ENCODE measurements at places on chromosomes 11 and 22.

DNA sequence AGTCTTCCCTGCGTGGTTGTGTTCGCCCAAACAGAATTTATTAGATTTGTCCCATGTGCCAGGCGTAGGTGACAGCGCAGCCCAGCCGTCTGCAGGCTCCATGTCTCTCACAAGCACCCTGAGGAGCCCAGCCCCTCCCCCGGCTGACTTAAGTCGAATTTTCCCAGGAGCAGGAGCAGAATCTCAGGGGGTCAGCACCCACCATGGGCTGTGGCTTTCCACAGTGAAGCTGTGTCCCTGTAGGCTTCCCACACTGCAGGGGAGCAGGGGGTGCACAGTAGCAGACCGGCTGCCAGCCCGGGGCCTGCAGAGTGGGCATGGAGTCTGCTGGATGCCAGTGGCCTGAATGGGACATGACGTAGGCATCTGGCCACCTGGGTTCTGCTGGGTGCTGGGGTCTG, 16.0 kb downstream of the PARVG start:
- DNase-seq: no peak

DNA sequence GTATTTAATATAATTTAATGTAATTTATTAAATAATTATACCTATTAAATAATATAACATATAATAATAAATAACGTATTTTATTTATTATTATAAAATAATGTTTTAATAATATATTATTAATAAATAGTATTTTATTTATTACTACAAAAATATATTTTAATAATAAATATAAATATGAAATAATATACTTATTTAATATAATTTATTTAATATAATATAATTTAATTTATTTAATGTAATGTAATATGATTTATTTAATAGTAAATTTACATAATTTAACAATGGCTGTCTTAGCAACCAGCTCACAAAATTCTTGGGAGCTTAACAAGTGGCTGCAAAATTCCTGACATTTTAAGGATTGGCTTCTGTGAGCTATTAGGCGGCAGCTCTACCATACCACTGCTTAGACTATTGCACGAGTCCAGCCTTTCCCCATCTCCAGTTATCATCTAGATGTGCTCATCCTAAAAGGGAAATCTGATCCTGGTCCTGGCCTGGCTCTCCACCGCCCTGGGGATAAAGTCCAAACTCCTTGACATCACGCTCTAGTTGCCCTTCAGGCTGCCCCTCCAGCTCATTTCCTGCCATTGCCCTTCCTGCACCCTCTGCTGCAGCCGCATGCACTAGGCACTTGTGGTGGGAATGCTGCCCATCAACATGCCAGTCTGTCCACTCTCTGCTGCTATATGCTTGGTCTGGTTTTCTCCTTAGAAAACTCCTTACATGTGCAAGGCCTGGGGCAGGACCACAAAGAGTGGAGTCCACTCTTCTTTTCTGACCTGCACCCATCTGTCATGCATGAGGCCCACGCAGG, 9.8 kb downstream of the MMP20 start:
- no peak for DNase-seq

DNA sequence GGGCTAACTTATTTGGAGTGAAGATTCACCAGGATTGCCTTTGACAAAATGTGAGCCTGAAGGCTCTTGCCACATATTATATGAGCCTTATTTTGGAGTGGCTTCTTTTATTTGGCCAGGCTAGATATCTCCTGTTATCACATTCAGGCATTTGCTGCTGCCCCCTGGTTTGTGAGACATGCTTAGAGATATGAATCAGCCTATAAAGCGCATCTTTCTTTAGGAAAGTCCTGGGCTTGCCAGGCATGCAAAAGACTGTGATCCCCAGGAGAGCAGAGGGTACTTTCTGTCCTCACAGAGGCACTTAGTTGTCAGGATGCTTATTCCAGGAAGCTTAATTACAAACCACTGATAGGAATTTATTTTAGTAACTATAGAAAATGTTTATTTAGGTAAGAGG, 333.3 kb downstream of the FAT3 start:
- no peak for DNase-seq

DNA sequence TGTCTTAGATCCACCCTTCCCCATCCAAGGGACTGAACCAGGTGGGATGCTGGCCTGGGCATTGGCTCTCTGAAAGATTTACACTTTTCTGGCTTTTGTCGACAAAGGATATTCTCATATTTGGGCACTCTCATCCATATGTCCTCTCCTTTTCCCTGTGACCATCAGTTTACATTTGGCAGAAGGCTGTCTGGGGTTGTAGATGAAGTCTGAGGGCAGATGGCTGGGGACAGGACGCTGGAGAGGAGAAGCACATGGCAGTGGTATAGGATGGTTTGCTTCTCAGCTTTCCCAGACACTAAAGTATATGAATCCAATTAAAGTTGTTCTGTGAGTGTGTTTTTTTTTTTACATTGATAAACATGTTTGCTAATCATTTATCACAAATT, 757.5 kb downstream of the NTM start:
- no peak for DNase-seq

- peak; percentile 92 for DNase-seq
Measured at GRCh38 chr11:50075856-50076255, 43.2 kb downstream of the OR4C45 start.

DNA sequence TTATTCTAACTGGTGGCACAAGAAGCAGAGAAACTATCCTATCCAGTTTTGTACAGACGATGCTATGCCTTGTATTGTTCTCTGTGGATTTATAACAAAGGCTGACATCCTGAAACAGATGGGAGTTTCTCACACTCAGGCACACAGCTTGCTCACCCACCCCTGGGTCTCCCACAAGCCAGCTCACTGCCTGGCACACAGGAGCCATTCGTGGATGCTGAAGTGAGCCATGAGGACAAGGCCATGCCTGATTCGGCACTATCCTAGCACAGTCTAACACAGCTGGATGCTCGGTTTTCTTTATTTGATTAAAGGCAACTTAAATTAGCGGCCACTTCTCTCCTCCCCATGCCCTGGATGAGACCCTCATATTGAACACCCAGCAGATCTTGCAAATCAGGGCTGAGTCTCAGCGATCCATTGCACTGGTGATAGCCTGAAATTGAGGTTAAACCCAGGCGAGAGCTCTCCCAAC, 25.7 kb upstream of the TMPRSS4 start:
- no peak for DNase-seq

- no peak for DNase-seq
Measured at GRCh38 chr11:11480971-11481370, 127.9 kb upstream of the CSNK2A3 start.

DNA sequence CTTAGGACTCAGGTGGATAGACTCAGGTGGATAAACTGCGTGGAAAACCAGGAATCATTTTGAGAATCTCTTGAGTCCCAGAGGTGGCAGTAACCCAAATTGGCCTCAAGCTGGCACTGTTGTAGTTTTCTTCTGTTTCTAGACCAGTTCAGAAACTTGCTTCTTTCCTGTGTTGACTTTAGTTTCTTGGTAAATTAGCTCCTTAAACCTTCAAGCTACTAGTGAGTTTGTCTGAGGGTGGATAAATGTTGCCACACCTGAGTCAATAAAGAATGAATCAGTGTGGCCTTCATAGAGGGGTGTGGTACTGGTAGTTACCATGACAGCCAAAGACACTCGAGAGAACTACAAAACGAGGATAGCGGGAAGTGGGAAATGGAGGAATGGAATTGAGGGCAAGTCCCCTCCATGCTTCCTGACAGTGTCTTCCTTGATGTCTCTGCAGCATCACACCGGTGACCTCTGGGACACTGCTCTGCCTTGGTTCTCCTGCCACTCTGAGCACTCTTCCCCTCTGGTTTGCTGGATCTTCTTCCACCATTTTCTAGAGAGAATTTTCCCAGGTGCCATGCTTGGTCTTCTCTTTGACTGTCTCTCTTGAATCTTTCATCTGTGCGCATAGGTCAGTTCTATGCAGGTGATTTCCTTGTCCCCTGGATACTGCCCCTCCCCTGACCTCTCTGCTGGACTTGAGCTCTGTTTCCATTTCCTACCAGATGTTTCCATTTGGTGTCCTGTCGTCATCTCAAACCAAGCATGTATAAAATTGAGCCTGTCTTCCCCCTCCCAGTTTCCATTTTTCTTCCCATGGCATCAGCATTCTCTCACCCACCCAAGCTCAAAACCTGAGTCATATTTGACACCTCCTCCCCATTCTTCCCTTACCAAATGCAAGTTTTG, 7.2 kb downstream of the POLD4 start:
- DNase-seq: peak; percentile 38

GRCh38 chr22:34296461-34296860, 376.2 kb upstream of the LARGE1 start:
- no peak for DNase-seq

DNA sequence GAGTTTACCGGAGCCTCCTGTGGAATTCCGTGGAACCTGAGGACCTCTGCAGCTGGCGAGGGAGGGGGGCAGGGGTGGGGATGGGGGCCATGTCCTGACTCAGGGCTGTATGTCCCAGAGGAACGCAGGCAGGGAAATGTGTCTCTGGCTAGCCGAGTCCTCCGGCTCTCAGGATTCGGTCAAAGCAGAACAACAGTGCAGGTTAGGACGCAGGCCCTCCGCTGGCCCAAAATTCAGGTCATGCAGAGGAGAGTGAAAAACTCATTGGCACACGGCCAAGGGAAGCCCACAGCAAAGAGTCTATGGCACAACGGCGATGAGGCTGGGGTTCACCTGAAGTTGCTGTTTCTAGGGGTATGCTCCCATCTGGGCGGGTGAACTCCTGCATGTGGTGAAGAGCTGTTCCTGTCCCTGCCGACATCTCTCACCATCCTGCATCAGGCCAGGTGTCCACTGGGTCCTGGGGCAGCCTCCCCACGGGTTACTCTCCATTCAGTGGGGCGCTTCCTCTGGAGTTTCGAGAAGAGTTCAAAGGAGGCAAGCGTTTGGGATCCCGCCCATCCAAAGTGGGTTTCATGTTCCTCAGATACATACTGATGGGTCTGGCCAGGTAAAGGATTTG, 1055.3 kb downstream of the BRD1 start:
- DNase-seq: no peak

GRCh38 chr22:16987822-16988221, 20.2 kb downstream of the GAB4 start:
- DNase-seq: no peak

GRCh38 chr11:95035316-95035715, 10.3 kb downstream of the KDM4E start:
- no peak for DNase-seq

GRCh38 chr11:78514922-78515502, 59.7 kb downstream of the NARS2 start:
- no peak for DNase-seq

- no peak for DNase-seq
Measured at GRCh38 chr22:17874231-17874905, 100.1 kb upstream of the BID start.

DNA sequence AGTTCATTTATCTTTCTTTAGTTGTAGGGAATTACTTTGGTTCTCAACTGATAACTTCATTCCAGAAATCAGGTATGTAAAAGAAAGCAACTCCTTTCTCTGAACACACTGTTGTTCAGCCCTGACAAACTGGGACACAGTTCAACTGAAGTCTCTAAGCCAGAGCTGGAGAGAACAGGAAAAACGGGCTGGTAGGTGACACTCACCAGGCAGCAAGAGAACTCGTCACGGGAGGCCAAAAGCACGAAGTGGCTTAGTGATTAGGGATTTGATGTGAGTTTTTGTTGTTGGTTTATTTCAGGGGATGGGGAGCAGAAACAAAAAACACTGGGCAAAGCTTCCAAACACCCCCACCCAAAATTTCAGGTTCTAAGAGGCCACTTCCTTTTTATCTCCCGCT, 54.1 kb downstream of the MYH9 start:
- DNase-seq: no peak

- no peak for DNase-seq
Measured at GRCh38 chr22:43298062-43298801, 44.9 kb downstream of the SCUBE1 start.

GRCh38 chr11:130652671-130653335, 204.4 kb downstream of the ADAMTS15 start:
- DNase-seq: peak; percentile 69

GRCh38 chr22:19806213-19807160, 45.9 kb downstream of the TBX1 start:
- DNase-seq: no peak

DNA sequence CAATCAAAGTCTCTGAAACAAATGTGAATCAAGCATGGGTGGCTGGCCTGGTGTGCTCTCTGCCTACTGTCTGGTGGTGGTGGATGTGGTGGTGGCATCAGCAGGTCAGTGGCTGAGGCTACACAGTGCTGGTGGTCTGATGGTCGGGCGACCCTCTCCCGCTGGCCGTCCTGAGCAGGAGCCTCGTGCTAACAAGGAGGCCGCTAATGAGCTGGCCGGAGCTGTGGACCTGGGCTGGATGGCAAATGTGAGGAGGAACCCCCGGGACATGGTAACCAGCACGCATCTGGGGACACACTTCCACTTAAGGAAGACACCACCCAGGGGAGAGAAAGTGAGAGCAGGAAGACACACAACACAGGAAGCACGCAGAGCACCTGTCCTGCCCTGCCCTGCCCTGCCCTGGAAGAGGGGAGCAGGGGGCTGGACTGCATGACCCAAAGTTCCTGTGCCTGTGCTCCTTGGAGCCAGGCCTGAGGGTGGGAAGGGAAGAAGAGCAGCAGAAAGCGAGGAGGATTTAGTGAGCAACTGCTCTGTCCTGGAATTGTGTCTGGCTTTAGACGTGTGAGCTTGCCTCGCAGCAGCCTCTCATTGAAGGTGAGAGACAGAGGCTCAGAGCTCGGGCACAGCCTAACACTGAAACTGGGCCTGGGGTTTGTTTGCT, 23.7 kb downstream of the SLC37A2 start:
- DNase-seq: no peak

DNA sequence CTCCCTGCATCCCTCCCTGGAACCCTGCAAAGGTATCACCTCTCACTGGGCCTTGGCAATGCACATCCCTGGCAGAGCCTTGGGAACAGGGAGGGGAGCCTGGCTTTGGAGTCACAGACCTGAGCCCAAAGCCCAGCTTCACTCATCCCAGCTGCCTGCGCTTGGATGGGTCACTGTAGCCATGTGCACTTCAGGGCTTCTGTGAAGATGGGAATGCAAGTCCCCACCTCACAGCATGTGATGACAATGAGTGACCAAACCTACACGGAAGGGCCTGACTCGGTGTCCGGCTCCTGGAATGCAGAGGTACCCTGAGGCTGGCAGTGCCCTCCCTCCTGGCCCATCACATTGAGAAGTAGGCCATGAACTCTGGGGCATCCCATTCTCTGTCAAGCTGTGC, 22.8 kb upstream of the BAIAP2L2 start:
- DNase-seq: no peak

DNA sequence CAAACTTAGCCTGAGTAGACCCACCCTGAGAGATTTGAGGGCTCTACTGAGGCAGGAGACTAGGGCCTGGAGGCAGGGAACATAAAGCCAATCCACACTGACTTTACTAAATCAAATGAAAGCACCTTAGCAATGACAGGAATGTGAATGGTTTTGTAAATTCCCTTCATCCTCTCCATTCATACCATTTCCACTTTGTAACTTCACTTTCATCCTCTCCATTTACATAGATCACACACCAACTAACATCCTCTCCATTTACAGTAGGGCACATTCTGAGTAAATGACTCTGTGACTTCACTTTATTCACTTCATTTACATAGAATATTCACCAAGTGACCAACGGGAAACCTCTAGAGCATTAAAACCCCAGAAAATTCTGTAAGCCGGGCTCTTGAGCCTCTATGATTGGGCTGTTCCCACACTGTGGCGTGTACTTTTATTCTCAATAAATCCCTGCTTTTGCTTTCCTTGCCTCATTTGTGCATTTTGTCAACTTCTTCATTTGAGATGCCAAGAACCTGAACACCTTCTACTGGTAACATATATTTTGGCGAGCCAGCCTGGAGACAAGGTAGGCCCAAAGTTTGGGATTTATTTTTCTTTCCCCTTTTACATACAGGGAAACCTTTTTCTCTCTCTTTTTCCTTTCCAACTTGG, 82.9 kb downstream of the PIWIL4 start:
- DNase-seq: no peak
